ENCODE measurements at places on chromosomes 7 and 10.

DNA sequence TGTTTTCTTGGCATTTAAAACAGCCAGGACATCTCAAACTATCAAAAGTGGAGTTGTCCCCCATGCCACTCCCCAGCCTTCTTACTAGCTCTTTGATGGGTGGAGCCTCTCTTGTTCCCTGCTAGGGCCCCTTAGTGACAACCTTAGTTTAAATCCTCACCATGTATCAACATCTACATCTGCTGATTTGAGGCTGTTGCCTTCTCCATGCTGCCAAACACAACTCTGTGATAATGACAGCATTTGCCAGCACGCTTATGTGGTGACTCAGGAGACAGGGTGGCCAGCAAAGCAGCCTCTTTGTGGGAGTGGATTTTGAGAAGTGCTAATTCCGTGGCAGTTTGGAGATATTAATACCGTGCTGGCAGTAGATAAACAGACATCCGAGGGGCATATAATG, 145.4 kb downstream of the LRRC4 start:
- no peak for DNase-seq

DNA sequence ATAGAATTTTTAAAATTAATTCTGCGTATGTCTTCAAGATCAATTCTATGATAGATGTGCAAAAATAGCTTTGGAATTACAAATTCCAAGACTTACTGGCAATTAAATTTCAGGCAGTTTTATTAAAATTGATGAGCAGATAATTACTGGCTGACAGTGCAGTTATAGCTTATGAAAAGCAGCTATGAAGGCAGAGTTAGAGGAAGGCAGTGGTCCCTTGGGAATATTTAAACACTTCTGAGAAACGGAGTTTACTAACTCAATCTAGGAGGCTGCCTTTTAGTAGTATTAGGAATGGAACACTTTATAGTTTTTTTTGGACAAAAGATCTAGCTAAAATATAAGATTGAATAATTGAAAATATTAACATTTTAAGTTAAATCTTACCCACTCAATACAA, 70.8 kb downstream of the CFTR start:
- DNase-seq, result no peak

GRCh38 chr10:17147884-17148489, 18.4 kb upstream of the CUBN start:
- DNase-seq, result no peak

GRCh38 chr7:102291056-102291915, 4.6 kb downstream of the SH2B2 start:
- no peak for DNase-seq

GRCh38 chr10:52668024-52668423, 104.6 kb downstream of the MBL2 start:
- no peak for DNase-seq

DNA sequence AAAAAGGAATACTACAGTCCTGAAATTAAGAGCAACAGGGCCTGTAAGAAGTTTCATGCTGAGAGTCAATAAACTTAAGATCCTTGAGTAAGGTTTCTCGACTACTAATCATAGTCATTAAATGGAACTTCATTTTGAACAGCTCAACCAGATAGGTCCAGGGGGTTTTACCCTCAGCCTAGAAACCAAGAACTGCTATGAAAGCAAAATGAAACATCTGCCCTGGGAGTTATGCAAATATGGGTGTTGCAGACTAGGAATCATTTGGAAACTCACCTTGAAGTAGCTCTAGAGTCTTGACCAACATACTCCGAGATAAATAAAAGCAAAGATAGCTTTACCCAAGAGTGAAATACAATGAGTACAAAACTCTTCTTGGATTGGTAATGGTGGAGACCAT, 128.0 kb downstream of the HGF start:
- DNase-seq, result no peak

GRCh38 chr10:19209319-19209718, 160.7 kb downstream of the MALRD1 start:
- DNase-seq, result no peak

GRCh38 chr7:129780257-129780973, 168.9 kb downstream of the NRF1 start:
- DNase-seq, result peak; percentile 70

- DNase-seq, result no peak
Observed at GRCh38 chr10:130430852-130431704, 294.9 kb downstream of the GLRX3 start.

GRCh38 chr7:94314413-94315410, 80.0 kb upstream of the COL1A2 start:
- DNase-seq, result no peak

DNA sequence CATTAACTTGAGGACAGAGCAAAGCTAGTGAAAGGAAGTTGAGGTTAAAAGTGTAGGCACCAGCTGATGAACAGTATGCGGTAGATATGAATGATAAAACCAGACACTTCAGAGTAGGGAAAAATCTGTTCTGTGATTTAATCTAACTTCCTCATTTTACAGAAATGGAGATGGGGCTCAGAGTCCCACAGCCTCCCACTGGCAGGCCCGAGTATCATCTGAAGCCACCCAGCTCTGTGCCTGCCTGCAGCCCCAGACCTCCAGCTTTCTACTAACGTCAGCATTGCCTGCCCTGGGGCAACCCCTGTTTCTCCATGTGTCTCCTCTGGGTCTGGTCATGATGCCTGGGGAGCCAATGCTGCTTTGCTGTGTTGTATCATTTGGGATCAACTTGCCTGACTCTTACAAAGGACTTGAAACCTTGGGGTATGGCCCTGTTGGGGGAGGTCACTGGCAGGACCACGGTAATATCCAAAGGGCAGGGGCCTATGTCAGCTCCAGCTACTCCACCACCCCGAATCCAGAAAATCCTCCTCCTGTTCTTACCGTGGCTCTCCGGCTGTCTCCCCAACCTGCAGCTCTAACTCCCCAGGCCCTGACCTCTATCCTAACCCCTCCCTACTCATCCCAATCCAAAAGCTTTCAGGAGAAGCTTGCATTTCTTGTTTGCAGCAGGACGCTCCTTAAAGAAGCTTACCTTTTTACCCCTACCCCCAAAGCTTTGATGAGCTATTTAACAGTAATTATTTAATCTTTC, 56.2 kb upstream of the NPY start:
- DNase-seq, result no peak

- DNase-seq, result no peak
Observed at GRCh38 chr7:40921589-40922315, 781.1 kb downstream of the INHBA start.

DNA sequence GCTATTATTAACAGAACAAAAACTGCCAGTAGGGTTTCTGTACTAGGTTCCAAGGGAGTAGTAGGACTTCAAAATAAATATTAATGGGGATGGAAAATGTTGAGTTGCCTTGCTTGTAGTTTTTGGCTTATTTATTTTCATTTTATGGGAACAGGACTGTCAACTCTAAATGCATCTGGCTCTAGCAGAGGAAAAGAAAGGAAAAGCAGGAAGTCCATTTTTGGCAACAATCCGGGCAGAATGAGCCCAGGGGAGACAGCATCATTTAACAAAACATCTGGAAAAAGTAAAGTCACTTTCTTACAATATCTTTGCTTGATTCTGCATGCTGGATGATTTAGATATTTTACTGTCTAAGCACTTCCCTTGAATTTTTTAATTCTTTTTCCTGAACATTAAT, 69.4 kb downstream of the NOC3L start:
- no peak for DNase-seq

GRCh38 chr10:122051609-122052385, 62.8 kb downstream of the TACC2 start:
- no peak for DNase-seq

DNA sequence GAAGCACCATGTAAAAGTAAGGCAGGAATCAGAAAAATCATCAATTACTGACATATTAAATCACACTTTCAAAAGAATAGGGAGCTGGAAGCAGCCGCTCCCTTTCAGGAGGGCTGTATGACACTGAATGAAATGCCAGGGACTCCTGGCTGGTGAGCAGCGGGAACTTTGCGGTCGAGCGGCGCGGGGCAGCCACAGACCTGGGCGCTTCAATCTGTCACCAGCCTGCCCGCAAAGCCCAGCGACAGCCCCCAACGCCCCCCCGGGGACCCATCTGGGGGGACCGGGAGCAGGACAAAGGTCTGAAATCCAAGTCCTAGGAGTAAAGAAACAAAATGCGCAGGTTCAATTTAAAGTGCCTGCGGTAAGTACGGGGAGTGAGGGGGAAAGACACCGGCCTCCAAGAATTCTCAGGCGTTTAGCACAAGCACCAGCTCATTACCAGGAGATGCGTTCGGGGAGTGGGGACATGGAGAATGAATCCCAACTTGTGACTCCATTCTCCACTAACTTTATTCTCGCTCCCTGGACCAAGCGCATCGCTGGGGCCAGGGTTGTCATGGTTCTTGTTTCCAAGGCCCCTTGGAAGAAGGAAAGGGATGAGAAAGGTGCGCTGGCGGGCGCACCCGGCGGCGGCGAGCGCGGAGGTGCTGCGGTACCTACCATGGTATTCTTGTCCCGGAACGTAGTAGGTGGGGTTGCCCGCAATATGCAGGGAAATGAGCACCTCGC, 824 bp downstream of the RELN start:
- DNase-seq, result no peak

GRCh38 chr7:37092548-37092947, 356.1 kb downstream of the ELMO1 start:
- DNase-seq, result no peak

GRCh38 chr7:117399820-117400422, 27.4 kb downstream of the ASZ1 start:
- no peak for DNase-seq

GRCh38 chr10:3948843-3949242, 163.8 kb upstream of the KLF6 start:
- no peak for DNase-seq

GRCh38 chr7:75611557-75612178, 119.5 kb downstream of the SPDYE5 start:
- no peak for DNase-seq

DNA sequence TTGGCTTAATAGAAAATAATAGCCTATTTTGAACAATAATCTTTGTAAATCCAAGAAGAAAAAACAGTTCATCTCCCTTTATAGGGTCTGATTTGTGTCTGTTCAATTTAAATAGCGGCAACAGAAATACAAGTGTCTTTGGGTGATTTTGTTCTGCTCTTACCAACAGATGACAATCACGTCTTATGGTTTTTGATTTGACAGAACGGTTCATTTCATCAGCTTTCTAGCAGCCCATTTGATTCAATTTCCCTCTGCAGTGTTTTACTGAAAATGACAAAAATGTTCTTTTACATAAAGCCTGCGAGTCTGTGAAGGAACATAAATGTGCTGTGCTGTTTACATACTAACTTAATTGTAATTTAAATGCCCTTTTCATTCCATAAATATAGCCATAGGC, 180.5 kb downstream of the MGMT start:
- DNase-seq, result no peak

GRCh38 chr10:59517996-59518395, 155.6 kb upstream of the FAM13C start:
- no peak for DNase-seq

- DNase-seq, result no peak
Observed at GRCh38 chr10:8133146-8133545, 78.7 kb downstream of the GATA3 start.

GRCh38 chr7:102044984-102045673, 227.7 kb downstream of the CUX1 start:
- DNase-seq, result no peak

DNA sequence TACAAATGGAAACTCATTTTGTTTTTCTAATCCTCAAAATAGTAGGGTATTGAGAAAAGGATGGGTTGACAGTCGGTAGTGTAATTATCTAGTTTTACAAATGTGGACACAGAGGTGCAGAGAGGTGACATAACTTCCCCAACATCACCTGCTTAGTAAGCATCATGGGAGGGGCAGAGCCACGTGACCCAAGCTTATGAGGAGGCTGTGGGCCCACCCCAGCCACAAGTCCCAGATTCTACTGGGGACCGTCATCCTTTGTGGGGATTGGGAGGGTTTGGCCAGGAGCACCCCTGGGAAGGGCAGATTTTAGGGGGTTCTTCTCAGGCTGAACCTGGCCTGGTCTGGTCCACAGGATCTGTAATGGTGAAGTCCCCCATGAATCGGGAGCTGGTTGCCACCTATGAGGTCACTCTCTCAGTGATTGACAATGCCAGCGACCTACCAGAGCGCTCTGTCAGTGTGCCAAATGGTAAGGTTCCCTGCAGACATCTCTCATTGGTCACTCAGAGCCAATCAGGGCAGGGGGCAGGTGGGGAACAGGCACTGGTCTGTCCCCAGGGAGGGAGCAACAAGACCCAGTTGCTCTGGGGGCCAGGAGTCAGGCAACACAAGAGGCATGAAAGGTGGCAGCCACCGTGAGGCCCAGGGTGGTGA, 23.6 kb upstream of the VSIR start:
- DNase-seq, result no peak

- DNase-seq, result peak; percentile 29
Observed at GRCh38 chr10:110746254-110746826, 102.2 kb downstream of the RBM20 start.

DNA sequence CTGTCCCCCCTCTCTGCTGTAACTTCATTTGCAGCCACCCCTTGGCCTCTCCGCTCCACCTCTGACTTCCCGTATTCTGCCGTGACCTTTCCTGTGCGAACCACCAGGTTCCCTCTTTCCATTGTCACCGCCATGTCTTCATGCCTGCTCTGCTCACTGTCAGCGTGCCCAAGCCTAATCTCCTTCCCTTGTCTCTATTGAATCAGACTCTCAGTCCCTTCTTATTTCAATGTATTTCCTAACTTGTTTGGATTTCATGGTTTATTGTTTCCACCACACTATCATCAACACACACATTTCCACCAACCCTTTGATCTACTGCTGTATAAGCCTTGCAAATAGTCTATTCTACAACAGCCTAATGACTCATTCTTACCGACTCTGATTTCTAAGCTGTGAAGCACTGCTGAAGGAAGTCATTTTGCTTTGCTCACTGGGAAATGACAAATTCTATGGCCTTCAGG, 30.0 kb upstream of the INHBA start:
- no peak for DNase-seq

GRCh38 chr7:135670179-135670578, 7.9 kb downstream of the STMP1 start:
- no peak for DNase-seq

DNA sequence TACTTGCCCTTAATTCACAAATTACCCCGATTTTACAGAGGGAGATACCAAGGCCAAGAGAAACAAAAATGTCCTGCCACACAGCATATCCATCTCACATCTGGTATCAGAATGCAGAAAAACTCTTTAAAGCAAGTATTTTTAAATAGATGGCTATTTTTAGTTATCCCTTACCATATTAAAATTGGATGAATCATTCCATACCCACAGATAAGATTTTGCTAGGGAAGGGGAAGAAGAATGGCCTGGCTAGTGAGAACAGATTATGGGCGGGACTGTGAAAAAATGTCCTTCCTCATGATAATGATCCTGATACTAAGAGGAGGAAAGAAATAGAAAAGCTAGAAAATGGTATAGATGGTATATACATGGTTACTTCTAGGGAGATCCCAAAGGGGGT, 80.6 kb upstream of the GATAD1 start:
- no peak for DNase-seq

- no peak for DNase-seq
Observed at GRCh38 chr7:13911909-13912308, 77.6 kb downstream of the ETV1 start.

DNA sequence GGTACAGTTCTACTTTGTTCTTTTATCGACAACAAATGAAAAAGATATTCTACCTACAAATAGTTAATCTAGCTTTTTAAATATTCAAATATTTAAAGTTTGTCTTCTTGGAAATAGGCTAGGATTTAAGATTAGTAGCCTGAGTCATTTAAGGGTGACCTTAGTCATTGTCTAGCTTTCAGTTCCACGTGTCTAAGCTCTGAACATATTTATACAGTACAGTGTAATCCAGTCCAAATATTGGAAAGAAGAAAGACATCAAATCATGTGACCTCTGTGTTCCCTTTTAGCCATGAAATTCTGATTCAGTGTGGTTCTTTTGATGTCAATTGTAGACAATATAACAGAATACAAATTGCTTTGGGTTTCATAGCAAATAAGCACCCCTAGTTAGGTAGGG, 121.1 kb downstream of the MALRD1 start:
- DNase-seq, result no peak
